D341Med (cell line): ENCODE measurements at places on chromosomes 2 and 18.

DNA sequence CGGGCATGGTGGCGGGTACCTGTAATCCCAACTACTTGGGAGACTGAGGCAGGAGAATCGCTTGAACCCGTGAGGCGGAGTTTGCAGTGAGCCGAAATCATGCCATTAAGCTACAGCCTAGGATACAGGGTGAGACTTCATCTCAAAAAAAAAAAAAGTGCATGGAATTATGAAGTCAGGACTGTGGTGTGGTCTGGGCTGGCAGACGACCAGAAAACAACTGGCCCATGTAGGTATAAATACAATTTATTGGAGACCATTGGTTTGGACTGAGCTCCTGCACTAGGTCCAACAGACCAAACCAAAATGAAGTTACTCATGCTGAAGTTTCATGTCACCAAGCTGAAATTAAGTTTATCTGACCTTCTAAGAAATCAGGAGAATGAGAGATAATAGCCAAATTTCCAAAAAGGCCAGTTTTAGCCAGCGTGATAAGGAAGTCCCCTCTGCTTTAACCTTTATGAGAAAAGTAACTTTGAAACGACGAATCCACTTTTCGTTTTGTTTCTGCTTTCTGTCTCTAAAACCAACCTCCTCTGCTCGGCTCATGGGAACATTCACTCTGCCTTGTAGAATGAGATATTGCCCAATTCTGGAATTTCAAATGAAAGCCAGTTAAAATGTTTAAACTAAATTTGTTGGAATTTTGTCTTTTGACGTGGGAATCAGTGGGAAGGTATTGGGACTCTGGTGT, 17.7 kb upstream of the RAB10 start:
- DNase-seq = no peak

DNA sequence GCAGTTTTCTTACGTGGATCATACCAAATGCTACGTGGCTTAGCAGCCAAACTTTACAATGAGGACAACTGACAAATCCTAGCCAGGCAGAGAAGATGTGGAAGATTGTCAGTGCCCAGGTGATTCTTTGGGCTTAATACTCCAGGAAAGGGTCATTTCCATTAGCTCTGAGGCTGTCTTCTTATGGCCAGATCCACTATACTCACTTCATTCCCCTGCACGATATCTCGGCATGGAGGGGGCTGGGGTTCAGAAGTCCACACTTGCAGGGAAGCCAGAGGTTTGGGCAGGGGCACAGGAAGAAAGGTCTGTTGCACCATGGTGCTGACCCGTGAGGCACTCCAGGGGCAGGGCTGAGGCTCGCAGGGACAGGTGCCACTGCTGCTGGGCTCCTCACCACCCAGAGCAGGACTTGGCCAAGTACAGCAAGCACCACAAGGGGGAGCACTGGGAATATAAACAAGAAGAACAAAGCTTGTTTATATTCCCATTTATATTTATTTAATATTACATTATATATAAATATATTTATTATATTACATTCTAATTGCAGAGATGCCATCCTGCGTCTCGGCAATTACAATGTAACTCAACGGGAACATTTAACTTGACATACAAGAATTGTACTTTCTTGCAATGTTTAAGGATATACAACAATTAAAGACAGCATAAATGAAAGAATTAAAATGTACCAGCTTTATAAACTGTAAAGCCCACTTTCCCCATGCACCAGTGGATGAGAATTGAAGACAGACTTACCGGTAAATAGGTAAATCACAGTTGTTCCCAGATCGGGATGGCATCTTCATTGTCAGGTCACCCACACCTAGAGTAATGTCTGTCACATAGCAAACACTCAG, 27.2 kb downstream of the CLUL1 start:
- DNase-seq = peak; percentile 85

- peak; percentile 57 for DNase-seq
These were observed 236.0 kb downstream of the DOK6 start for GRCh38 chr18:69636529-69637301.

- DNase-seq = no peak
These were observed 81.3 kb downstream of the CRACDL start for GRCh38 chr2:98854682-98855081.

DNA sequence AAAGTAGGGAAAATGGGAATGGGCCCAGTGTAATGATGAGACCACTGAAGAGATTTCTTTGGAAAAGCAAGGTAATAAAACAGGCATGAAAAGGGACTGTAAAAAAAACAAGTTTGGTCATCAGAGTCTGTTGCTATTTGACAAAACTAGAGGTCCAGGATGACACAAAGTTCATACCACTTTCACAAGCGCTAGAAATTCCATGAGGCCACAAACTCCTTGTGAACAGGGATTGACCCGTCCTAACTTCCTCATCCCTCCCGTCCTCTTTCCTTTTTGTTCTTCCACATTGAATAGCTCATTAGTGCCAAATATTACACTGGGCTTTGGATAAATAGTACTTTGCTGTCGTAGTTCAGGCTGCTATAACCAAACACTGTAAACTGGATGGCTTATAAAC, 188.8 kb upstream of the EPC2 start:
- DNase-seq = no peak

DNA sequence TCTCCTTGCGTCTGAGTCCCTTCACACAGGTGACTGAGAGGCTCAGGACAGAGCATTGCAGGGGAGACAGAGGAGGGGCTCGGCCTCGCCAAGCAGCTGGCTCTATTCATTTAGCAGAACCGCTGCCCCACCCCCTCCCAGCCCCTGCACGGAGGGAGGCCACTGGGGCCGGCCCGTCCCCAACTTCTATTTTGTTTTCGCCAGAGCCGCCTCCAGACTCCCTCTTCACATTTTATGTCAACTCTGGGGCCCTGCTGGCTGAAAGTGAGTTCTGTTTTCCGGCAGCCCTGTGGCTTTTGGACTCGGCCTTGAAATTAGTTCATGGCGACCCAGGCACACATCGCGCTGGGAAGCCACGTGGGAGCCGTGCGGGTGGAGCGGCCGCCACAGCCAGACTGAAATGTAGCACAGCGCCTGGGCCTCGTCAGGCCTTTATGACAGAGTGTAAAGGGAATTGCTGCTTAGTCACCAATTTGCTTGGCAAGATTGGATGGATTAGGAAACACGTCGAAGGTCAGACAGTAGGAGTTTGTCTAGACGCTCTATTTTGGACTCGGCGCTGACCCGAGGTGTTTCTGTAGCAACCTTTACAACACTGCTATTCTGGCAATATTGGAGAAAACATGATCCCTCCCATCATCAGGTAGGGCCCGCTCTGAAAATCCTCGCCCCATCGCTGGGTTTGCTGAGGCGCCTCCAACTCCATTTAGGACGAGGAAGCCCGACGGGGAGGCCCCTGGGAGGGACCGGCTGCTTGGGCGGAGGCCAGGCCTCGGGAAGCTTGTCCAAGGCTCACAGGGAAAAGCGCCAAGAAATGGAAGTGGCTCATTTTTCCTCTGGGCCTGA, 90.7 kb upstream of the CTDP1 start:
- DNase-seq = no peak

DNA sequence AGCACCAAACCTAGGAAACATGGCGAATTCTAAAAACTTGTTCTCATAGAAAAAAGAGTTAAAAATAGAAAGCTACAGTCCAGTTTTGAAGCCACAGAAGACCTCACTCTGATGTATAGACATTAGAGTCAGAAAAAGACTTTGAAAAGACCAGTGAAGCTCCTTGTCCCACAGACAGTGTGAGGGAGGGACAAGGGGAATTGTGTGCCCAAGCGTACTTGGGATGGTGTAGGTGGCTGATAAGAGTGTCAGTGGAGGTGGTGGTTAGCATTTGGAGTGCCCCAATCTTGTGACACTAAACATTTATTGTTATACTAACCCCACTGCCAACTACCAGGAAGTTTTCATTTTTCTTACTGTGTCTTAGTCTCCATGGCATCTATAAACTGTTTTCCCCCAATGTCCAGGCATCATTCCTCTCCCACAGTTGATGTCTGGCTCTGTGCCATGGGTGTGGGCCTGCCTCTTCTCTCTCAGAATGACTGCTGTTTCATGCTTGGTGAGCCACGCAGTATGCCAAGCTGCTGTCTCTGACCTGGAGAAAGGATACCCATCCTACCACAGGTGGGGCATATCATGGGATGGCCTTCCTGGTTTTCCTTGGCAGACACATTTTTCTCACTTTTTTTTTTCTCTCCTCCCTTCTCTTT, 161.4 kb downstream of the RPIA start:
- DNase-seq = no peak

DNA sequence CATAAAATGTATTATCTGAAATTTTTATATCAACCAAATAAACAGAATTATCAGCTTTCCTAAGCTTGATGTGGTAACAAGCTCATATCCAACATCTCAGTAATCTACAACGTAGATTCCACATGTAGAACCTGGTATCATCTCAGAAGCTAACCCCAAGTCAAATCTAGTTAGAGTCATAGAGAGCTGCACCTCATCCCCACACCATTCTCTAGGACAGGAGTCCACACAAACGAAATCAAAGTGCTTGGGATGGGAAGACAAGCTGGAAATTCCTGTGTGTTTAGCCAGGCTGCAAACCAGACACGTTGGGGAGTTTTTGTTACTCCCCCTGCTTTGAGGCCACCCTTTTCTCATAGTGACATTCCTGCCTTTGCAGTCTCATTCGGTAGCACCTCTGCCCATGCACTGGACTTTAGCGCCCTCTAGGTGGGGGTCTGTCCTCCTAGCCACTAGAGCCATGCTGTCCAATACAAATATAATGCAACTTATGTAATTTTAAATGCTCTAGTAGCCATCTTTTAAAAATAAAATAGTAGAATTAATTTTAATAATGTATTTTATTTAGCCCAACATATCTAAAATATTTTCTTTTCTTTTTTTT, 28.1 kb upstream of the SATB2 start:
- peak; percentile 66 for DNase-seq

DNA sequence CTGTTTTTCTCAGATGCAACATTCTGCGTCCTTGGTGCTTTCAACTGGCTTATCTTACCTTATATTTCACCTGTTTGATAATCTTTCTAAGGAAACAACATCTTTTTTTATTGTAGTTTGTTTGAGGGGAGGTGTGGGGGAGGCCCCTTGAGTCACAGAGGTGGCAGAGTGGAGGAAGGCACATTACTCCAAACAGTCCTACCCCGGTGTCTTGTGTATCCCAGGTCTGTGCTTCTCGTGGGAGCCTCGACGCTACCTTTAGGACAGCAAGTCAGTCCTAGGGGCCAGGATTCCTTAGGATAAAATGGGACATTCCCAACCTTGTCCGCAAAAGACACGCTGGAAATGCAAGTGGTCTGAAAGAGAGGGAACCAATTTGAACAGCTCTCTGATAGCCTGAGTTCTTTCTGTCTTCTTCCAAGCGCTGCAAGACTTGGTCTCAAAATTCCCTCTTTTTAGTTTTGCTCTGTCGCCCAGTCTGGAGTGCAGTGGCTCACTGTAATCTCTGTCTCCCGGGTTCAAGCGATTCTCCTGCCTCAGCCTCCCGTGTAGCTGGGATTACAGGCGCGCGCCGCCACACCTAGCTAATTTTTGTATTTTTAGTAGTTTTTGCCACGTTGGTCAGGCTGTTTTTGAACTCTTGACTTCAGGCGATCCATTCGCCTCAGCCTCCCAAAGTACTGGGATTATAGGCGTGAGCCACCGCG, 4.0 kb downstream of the GATA6 start:
- no peak for DNase-seq

GRCh38 chr2:11466307-11467128, 557 bp upstream of the E2F6 start:
- DNase-seq = no peak

GRCh38 chr2:142180820-142181533, 50.2 kb upstream of the LRP1B start:
- DNase-seq = peak; percentile 37

DNA sequence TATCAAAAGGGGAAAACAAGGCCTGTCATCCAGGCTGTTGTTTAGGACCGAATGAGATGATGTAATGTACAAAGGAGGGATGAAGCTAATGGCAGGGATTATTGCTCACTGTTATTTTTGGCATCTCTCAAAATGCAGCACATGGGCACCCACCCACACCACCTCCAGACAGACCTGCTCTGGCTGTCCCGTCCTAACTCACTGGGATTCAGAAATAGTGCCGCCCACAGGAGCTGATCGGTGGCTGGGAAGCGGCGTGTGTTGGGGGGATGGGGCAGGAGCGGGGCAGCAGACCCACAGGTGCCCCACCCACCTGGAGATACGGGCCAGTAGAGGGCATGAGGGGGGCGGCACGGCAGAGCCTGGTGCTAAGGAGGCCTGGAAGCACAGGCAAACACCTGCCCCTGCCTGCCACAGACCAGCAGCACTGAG, 52.2 kb downstream of the CRACDL start:
- no peak for DNase-seq

- DNase-seq = no peak
These were observed 154.4 kb downstream of the NCKAP5 start for GRCh38 chr2:133413863-133414262.

- no peak for DNase-seq
These were observed 113.1 kb downstream of the GATA6 start for GRCh38 chr18:22282311-22283115.
